Ammon's horn (tissue), 1 donor: ENCODE measurements at places on chromosomes 13 and 19.
A peak's percentile ranks its signal among the peaks of the same experiment; 100 is the strongest.

DNA sequence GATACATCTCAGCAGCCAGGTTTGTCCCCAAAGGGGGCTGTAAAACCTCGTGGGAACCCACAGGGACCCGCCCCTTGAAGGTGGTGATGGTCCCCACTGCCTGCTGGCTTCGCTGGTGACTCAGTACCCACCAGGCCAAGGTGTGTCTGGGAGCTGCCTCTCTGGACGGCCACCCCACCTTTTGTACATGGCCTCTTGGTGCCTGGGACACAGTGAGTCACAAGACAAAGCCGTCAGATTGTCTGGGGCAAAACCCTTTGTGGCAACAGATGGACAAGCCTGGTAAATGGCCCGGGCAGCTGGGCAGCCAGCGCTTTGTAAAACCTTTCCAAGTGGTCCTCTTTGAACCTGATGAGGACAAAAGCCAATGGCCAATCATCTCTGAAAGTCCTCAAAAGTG is 27.9 kb upstream of the KLF2 start:
- DNase-seq, result no peak

DNA sequence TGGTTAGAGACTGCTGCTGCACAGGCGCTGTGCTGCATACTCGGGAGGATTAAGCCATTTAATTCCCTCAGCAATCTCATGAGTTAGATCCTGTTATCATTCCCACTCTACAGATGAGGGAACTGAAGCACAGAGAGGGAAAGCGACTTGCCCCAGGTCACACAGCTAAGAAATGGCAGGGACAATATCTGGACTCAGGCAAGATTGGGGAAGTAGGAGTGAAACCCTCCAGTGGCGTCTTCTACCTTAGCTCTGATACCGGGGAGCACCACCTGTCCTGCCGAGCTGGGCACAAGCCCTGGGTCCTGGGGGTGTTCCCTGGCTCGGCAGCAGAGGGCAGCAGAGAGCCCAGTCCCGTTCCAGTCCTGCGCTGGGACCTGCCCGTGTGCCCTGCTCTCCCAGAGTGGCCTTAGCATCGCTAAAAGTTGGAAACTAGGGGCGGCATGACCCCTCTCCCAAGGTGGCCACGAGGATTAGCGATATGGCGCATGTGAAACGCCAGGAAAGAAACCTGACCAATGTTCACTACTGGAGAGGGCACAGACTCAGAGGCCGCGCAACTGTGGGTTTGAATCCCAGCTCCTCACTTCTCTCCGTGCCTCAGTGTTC is 20.5 kb downstream of the CYTH2 start:
- DNase-seq, result peak; percentile 73

GRCh38 chr19:679418-680286 is 3.5 kb downstream of the FSTL3 start:
- peak; percentile 43 for DNase-seq

DNA sequence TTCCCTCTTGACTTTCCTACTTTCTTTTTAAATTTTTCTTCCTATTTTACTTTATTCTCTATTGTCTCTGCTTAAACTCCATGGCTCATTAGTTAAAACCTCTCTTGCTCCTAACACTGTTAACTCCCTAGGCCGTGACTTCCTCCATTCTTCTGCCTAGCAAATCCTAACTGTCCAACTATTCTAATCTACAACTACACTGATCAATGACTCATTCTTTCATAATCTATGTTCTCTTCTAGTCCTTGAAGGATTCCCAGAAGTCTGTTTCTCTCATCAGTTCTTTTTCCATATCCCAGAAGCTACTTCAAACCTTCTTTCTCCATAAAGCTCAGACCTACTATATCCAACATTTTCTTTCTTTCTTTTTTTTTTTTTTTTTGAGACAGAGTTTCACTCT is 66.9 kb downstream of the MICU2 start:
- no peak for DNase-seq

DNA sequence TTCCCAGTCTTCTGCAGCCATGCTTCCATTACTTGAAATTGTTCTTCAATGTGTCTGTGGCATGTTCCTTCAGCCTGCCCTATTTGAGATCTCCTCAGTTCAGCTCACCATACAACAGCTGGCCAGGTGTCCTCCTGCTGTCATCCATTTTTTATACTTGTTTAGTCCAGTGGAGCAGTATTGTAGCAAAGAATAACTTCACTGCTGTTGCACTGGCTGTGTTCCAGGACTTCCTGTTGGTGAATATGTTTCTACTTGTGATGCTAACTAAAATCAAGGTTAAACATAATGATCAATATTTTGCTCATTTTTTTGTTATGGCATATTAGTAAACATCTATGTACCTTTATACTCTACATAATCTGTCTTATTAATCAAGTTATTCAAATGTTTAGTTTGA is 1394.1 kb downstream of the PCDH9 start:
- DNase-seq, result no peak

DNA sequence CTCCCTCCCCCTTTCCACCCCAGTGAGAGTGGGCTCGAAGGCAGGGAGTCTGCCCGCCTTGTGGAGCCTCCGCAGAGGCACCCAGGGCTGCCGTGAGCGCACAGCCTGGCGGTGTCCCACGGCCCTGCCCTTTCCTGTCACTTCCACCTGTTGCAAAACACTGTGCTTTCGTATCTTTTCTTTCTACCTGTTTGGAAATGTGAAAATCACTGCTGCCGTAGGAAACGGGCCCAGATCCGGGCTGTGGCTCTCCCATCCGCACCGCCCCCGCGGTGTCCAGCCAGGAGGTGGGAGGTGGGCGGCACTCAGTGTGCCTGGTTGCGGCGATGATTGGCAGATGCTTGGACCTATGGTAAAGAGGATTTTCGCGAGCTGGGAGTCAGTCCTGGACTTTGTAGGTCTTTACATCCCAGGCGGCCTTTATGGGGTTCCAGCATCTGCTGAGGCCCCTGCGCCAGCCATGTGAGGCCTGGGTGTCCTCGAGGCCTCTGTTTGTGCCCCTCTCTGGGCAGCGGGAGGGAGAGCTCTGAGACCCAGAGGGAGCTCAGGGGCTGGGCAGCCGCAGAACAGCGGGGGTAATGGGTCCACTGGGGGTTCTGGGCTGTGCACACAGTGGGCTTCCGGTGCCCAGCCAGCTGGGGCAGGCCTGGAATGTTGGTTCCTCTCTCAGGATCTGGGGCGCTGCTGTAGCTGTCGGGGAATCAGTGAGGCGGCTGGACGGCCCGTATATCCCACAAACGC is 6.1 kb downstream of the STK11 start:
- no peak for DNase-seq

DNA sequence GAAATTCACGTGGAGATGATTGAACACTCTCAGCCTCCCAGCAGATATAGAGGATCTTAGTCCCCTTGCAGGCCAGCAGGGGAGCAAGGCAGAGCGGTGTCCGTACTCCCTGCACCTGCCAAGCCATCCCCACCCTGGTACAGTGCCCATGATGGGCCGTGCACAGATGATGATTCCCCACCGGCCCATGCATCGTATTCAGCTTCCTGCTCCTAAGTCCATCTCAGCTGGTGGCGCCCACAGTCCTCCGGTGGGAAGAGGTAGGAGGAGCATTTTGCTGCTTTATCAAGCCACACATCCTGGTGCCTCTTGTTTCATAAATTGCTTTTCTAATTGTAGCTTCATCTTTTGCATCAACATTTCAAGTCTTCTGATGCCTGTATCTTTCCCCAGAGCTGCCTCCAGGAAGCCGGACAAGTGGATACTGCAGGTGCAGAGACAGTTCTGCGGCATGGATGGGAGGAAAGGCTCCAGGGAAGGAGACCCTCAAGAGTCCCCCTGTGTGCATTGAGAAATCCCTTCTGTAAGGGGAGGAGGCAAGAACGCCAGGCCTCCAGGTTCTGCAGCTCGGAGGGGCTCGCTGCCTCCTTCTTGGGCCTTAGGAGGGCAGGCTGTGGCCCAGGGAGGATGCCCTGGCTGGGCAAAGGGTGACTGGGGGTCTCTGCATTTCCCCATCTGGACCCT is 55.3 kb downstream of the F2RL3 start:
- DNase-seq, result no peak

- no peak for DNase-seq
Measured at GRCh38 chr19:48292798-48293197, 22.9 kb downstream of the ZNF114 start.

GRCh38 chr13:113432506-113433270 is 20.6 kb downstream of the ADPRHL1 start:
- no peak for DNase-seq

DNA sequence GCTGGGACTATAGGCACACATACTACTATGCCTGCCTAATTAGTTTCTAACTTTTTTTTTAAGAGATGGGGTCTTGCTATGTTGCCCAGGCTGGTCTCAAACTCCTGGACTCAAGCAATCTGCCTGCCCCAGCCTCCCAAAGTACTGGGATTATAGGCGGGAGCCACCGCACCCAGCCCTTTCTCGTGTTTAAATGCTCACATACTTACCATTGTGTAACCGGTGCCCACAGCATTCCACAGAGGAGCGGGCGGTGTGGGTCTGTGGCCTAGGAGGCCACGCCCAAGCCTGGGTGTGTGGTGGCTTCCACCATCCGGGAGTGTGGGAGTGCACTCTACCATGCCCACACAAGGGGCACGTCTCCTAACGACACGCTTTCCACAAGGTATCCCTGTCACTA is 7.7 kb downstream of the LMNB2 start:
- DNase-seq, result no peak

DNA sequence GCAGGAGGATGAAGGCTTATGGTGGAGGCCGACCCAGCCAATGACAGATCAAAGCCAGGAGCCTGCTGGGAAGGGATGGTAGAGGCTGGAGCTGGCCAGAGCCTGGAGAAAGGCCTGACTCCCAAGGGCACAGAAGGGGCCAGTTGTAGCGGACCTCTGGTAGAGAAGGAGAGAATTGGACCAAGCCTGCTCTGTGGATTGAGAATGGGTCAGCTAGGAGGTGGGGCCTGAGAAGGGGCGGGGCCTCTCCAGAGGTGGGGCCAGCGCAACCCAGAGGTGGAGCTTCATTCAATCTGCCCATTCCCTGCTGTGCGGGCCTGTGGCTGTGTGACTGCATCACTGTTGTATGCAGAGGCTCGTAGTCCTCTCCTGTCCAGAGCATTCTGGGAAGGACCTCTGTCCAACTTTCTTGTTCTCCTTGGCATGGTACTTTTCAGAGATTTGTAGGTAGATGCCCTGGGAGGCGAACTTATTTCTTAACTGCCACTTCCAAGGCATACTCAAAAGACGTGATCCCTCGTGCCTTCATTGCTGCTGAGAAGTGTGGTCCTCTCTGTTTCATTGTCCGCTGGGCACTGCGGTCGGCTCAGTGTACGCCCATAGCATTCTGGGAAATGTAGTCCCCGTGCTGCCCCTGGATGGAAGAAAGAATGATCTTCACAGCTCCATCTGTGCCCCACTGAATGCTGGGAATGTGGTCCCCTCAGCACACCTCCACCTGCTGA is 6.7 kb downstream of the GRIN2D start:
- DNase-seq, result no peak
